CD4-positive, alpha-beta T cell treated with Interleukin-6 for 4 hours (primary cell): ENCODE measurements at places on chromosomes 3 and 15.
A peak's percentile ranks its signal among the peaks of the same experiment; 100 is the strongest.

GRCh38 chr3:171446801-171447578 is 13.2 kb downstream of the TNIK start:
- DNase-seq: no peak

GRCh38 chr15:38562278-38562677 is 2.3 kb downstream of the RASGRP1 start:
- DNase-seq: peak; percentile 49

DNA sequence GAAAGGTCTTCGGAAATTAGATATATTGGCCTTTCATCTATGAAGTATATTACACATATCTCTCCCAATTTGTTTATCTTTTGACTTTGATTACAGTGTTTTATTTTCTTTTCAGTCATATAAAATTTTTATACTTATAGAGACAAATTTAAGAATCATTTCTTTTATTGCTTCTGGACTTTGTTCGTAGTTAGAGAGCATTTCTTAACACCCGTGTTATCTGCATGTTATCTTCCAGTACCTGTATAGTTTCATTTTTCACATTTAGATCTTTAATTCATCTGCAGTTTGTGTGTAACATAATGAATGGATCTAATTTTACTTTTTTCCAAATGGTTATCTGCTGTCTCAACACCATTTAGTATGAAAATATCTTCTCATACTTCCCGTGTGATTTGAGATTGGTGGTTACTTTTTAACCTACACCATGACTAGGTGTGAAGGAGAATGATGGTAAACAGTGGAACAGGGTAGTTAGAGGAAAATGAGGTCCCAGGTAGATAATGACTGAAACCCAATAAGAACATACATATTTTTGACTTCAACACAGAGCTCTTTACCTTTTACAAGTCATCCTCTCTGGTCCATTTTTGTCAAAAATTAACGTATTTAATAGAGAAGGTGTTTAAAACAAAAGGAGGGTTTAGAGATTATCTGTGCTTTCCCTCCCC is 99.3 kb downstream of the LPP start:
- no peak for DNase-seq

GRCh38 chr15:43541785-43542184 is 24.4 kb downstream of the MAP1A start:
- DNase-seq: no peak

- DNase-seq: no peak
Measured at GRCh38 chr3:24907106-24907505, 412.5 kb upstream of the THRB start.

DNA sequence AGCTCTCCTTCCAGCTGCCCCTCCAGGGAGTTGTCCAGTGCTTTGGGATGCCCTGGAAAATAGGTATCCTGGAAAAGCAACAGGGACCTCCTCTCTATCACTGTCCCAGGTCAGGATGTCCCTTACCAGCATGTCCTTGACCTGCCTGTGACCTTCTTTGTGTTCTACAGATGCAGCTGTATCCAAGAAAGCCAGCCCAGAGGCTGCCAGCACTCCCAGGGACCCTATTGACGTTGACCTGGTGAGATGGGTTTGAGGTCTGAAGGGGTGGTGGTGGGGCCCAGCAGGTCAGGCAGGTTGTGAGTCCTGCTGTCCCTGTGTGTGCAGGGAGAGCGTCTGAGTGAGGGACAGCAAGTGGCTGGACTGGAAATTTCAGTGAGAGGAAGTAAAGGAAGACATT is 30.2 kb downstream of the PML start:
- no peak for DNase-seq

GRCh38 chr3:124577494-124578167 is 152.6 kb upstream of the UMPS start:
- DNase-seq: no peak

DNA sequence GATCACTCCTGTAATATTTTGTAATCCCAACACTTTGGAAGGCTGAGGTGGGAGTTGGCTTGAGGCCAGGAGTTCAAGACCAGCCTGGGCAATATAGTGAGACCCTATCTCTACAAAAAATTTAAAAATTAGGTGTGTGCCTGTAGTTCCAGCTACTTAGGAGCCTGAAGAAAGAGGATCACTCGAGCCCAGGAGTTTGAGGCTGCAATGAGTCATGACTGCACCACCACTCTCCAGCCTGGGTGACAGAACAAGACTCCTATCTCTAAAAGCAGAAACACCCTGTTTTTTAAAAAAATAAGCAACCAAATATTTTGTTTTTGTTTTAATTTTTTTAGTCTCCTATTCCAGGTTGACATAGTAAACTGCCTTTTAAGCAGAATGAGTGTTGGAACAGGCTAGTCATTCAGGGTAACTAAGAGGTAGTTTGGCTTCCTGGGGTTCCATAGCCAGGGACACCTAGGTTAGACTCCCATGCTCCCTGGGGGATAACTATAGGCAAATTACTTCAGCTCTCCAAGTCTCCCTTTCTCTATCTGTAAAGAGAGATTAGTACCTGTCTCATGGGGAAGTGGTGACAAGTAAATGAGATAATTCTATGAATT is 114.6 kb upstream of the C15orf61 start:
- DNase-seq: no peak

DNA sequence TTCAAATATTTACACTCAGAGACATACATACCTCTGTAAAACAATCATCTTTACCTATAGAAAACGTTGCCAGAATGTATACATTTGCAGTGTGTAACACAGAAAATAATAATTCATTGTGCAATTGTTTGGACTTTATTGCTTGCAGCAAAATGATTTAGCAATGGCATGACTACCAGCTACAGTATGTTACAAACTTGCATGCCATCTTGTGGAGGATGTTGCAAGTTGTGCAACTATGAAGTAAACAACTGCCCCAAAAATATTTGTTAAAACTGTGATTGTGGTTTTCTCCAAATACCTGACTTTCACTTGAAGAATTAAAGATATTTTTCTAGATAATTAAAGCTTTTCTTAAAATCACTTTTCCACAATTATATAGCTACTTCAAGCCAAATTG is 27.1 kb upstream of the C3orf49 start:
- no peak for DNase-seq

- DNase-seq: no peak
Measured at GRCh38 chr15:30044377-30044776, 38.4 kb upstream of the GOLGA8J start.

DNA sequence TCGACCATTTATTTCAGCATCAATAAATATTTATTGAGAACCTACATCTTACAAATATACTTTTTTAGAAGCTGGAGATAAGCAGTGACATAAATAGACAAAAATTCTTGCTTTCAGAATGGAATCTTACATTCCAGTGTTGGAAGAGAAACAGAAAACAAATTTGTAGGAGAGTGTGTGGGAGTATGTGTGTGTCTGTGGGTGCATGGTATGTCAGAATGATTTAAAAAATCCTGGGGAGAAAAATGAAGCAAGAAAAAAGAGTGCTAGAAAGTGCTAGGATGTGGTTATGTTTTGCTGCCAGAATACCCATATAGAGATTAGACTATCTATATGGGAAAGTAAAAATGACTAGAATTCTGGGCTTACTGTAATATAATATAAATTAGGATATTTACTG is 561.7 kb upstream of the SGO1 start:
- no peak for DNase-seq

DNA sequence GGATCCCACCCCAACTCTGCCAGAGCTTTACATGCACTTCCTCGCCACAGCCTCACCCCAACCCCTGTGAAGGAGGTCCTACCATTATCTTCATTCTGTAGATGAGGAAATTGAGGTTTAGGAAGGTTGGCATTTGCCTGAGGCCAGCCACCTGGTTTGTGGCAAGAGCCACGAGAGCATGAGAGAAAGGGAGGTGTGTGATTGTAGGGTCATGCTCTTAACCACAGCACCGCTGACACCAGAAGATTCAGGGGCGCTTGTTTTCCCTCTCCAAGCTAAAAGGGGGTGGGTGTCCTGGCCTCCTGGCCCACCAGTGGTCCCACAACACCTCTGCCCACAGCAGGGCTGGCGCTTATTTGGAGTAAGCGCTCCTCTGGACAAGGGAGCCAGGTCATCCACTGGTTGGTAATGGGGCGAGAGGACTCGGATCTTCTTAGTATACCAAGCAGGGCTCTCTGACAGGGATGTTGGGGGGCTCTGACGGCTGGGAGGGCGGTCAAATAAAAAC is 691 bp downstream of the RHCG start:
- no peak for DNase-seq

- no peak for DNase-seq
Measured at GRCh38 chr15:20386198-20386597, 155.4 kb downstream of the GOLGA6L6 start.

GRCh38 chr15:23762026-23762425 is 74.9 kb upstream of the NDN start:
- DNase-seq: no peak

GRCh38 chr3:101182734-101183133 is 137.6 kb downstream of the IMPG2 start:
- no peak for DNase-seq

GRCh38 chr3:16461463-16462245 is 51.8 kb downstream of the RFTN1 start:
- DNase-seq: no peak

- DNase-seq: no peak
Measured at GRCh38 chr3:98223907-98224672, 40.0 kb upstream of the OR5H6 start.
